ENCODE measurements at places on chromosomes 7 and 10.
A peak's percentile ranks its signal among the peaks of the same experiment; 100 is the strongest.

DNA sequence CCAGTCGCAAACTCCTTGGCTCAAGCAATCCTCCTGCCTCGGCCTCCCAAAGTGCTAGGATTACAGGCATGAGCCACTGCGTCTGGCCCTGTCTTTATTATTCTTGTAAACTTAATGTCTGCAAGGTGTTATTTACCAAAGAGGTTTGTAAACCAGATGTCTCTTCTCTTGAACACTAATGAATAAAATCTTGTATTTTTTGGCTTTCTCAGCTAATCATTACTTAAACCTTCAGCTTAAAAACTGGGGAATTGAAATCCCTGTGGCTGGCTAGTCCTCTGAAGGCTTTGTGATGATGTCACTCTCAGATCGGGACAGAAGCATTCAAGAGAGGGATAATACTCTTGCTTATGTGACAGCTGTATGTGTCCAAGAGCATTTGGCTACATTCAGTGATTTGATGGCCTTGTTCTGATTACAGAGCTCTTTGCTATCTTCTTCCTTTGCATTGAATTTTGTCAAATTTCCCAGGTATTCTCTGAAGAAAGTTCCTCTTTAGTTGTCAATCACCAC, 130.3 kb downstream of the BICC1 start:
- no peak for DNase-seq

GRCh38 chr7:140494867-140495266, 15.6 kb upstream of the MKRN1 start:
- no peak for DNase-seq

DNA sequence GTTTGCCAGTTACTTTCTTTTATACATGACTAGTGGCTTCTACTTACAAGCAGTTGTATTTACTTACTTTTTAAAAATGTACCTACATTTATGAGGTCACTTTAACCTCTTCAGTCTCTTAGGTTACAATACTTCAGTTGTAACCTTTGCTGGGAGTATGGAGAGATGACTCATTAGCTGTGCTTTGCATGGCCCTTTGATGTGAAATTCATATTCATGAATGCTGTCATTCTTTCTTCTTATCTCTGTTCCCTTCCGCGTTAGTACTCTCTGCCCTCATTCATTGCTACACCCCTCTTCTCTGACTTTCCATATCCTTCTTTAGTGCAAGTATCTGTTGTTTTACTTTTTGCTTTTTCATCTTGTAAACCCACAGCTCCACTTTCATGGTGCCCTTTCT, 164.3 kb downstream of the BMPER start:
- DNase-seq: no peak

DNA sequence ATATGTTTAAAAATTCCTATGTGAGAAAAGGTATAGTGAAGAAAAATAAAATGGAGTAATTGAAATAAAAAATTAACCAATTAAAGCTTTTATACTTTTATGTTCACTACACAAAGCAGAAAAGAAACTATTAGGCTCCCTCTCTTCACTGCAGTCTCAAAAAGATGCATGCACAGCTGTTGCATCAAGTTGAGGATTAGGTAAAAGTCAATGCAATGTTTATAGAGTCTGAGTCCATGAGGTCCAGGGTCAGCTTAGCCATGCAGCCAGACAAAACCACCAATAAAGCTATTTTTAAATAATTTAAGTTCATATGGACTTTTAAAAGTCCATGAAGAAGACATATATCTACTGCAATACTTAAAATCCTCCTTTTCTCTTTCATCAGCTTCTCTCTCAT, 31.1 kb upstream of the ING3 start:
- DNase-seq: no peak

DNA sequence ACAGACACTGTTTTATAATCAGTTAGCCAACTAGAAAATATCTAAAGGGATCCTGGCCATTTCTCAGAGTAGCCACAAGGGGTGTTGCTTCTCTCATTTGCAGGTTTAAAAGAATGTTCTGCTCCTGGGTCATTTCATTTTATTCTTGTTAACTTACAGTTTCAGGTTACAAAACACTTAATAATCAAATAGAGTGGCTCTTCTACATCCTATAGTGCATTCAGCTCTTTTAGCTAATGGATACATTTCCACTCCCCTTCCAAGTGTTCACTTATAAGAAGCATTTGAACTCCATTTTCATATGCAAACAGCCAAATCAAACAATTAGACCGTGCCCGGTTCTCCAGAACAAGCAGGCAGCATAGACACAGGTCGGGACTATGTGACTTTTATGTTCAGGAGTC, 117.5 kb downstream of the TRIL start:
- no peak for DNase-seq

- no peak for DNase-seq
Measured at GRCh38 chr7:134468054-134468453, 9.2 kb upstream of the AKR1B1 start.

DNA sequence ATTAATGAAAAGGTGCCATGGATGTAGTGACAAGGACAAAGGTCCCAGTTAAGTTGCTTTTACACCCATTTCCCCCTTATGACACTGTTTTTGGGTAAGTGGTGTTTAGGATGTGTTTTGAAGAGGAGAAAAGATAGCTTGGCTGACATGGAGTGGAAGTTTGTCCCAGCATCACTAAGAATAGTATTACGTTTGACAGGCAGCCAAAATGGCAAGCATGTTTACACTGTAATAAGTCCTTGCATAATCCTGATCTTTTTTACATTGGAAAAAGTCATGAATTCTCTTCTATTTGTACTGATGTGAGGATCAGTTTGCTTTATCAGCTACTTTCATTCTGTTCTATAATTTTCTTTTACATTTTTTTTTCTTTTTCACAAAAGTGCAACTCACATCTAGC, 137.8 kb downstream of the CHRM2 start:
- no peak for DNase-seq

DNA sequence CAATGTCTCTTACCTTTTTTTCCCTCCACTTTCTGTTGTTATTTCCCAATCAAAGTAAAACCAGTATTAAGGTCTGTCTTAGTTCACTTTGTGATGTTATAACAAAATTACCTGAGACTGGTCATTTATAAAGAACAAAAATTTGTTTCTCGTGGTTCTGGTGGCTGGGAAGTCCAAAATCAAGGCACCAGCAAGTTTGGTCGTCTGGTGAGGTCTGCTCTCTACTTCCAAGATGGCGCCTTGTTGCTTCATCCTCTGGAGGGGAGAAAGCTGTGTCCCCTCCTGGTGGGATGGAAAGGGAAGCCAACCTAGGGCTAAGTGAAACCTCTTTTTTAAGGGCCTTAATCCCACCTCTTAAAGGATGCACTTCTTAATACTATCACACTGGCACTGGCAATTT, 22.3 kb upstream of the INSYN2A start:
- no peak for DNase-seq

DNA sequence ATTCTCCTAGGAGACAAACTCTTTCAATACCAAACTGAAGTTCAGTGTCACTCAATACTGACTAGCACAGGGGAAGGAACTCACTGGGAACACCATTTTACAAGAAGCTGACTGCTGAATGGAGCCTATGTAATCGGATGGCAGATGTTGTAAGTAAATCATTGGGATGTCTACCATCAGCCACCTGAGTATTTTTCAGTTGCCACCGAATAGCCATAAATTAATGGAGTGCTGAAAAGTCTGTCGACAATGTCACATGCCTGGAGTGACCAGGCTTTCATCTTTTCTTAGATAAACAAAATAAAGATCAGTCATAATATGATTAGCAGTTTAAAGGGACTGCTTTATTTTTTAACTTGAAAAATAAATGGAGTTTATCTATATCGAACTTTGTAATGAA, 145.9 kb upstream of the SEMA3E start:
- no peak for DNase-seq

- no peak for DNase-seq
Measured at GRCh38 chr10:75502389-75502788, 71.0 kb downstream of the LRMDA start.

GRCh38 chr7:114981323-114981722, 59.4 kb downstream of the MDFIC start:
- DNase-seq: no peak

GRCh38 chr10:33952692-33953360, 618.4 kb upstream of the NRP1 start:
- DNase-seq: peak; percentile 14

DNA sequence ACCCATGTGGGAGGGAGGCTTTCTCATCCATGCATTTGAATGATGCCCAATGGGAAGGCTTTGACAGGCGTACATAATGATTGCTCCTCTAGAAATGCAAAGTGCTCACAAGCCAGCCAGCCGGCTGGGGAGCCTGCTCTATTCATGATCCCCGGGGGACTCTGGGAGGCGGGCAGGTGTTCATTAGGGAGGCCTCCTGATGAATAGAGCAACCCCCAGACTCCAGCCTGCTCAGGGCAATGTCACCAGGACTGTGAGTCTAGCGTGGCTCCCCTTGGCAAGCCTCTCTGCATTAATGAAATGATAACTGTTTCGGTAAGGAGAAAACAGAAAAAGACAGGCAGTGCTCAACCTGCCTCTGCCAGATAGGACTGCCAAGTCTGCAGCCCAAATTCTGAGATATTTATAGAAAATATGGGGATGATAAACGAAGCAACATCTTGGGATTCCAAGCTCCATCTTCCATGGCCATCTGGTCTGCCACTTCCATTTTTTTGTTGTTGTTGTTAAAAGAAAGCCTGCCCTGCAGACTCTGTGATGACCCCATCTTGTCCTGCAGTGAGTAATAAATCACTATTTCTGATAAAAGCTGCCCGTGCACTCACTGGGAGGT, 236.4 kb downstream of the PRPF18 start:
- no peak for DNase-seq

DNA sequence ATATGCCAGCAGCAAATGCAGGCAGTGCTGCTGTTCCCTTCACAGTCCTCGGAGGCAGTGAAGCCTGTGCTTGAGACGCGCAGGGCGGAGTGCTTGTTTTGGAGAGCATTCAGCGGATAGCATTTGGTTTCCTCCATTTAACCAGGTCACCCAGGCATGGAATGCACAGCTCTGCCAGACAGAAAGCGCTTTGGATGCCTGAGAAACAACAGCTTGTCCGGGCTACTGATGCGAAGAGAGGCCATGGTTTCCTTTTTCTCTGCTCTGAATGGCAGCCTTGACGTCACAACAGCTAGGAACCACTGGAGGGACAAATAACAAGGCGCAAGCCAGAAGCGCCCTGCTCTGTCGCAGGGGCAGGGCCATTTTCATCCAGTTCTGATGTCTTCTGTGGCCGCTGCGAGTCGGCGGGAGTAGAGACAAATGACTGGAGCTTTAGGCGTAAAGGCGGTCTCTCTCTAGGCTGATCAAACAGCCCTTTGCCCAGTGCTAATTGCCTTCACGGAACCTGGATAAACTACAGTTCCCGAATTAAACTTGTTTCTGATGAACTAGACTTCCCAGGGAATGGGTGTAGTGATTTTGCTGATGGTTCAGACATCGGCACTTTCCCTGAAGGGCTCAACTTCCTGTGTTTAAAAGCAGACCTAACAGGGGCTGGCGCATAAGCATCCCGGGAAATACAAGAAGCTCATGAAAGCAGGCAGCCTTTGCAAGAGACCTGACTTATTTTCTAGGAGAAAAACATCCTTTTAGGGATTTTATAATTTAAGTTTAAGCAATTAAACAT, 187.6 kb upstream of the KLF14 start:
- no peak for DNase-seq

DNA sequence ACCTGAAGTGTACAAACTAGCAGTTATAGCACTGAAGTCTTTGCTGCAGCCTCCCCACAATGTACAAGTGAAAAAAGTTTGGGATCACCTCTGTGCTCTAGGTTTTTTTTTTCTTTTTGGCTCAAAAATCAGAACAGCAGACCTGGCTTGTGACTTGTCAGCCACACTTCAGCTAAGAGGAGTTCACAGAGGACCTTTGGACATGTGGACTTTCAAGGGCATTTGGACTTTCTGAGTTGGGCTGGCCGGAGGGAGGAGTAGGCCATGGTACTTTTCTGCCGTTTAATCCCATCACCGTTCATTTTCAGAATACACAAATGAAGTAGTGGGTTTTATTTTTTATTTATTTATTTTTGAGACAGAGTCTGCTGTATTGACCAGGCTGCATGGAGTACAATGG, 21.9 kb upstream of the ACSL5 start:
- DNase-seq: no peak

GRCh38 chr7:127894588-127894987, 136.6 kb downstream of the LRRC4 start:
- DNase-seq: no peak

GRCh38 chr10:26448706-26449435, 10.7 kb downstream of the APBB1IP start:
- DNase-seq: no peak

GRCh38 chr7:105156731-105157130, 142.7 kb downstream of the KMT2E start:
- no peak for DNase-seq

DNA sequence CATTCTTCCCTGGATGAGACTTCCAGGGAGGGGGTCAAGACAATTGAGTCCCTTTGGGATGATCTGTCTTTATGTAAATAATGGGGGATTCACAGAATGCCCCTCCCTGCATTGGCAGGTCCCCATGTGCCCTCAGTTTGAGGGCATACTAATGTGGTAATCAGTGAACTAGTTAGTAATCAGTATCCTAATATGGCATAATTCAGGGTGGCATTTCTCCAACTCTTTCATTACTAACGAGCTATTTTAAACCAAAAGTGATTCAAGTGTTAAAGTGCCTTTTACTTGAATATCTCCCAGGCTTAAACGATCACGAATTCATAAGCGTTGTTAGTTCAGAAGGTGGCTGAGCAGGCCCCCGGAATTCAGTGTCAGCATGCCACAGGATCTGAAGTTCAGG, 1.6 kb upstream of the DNAJB6 start:
- DNase-seq: no peak

- no peak for DNase-seq
Measured at GRCh38 chr7:94276027-94276426, 118.7 kb upstream of the COL1A2 start.

DNA sequence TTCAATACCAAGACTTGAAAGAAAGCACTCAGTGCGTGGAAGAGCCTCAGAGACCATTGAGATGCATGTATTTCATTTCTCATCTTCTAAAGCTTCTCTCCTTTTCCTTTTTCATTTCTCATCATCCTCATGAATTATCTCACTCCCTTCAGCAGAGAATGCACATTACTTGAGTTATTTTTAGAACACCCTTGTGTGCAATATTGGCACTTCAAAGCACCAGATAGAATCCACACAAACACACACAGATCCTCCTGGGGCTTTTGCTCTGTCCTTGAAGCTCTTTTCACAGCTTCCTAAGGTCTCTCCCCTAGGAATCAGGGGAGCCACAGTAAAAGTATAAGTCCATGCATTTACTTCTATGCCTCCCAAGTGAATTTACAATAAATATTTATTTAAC, 18.3 kb downstream of the DGKI start:
- no peak for DNase-seq

- no peak for DNase-seq
Measured at GRCh38 chr7:123210986-123211385, 11.2 kb upstream of the SLC13A1 start.

GRCh38 chr10:24465124-24465874, 256.4 kb downstream of the KIAA1217 start:
- DNase-seq: no peak

DNA sequence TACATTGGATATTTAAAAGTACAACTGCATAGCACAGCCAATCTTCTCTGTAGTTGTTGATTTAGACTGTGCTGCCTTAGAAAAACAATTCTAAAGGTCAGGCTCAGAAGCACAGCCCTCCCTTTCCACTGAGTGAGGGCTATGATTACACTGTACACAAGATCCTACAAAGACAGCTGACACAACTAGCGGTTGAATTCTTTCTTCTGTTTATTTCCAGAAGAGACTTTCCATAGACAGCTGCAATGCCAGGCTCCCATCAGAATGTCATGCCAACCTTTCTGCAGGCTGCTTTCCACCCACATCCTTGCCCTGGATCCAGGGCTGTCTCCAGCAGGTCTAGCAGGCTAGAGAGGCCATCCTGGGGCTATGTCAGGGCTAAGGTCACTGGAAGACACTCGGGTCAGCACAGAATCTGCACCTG, 39.3 kb downstream of the FAM13C start:
- DNase-seq: no peak

- DNase-seq: no peak
Measured at GRCh38 chr10:18099415-18099814, 40.8 kb upstream of the CACNB2 start.

Measured in epithelial cell of prostate (primary cell).